ENCODE measurements at places on chromosomes 3 and 15. TPM values are rescaled to one million over a fixed set of nuclear protein-coding genes. Genes with fewer than 3 reads are reported as not detected.

Gene PCSK6
- 0.88 TPM for polyA plus RNA-seq

DNA sequence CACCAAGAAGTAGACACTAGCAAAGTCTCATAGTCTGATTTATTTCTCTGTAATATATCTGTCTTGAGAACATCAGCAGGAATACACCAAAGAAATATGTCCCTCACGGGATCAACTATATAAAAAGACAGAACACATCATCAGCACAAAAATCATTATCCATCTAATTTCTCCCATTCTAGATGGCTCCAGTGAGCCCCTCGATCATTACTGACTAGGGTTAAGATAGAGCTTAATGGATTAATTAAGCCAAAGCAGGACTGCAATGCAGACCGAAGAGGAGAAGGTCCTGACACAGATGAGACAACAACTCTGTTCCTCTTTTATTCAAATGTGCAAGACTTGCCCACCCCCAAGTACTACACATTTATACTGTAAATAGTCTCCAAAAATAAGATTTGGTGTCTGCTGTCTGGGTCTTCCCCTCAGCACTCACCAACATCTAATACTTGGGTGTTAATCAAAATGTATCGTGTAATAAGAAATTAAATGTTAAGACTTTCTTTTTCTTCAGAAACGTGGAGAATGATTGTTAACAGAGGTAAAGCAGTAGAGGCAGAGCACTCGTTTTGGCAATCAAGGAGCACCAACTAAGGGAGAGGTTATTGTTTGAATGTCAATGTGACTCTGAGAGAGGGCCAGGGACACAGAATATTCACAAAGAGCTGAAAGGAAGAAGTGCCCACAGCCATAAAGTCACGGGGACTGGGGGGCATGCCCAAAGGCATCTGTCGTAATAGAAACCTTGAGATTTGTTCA is 133.6 kb downstream of the TIGIT start:
- H3K27me3 ChIP-seq: no peaks in the 10 kb centered on the region
- no peak overlapping the region for H3K4me3 ChIP-seq
- H3K36me3 ChIP-seq: no peaks in the 10 kb centered on the region
- DNase-seq: no peak
- H3K4me1 ChIP-seq: peaks cover 4% of the 10 kb centered on the region

DNA sequence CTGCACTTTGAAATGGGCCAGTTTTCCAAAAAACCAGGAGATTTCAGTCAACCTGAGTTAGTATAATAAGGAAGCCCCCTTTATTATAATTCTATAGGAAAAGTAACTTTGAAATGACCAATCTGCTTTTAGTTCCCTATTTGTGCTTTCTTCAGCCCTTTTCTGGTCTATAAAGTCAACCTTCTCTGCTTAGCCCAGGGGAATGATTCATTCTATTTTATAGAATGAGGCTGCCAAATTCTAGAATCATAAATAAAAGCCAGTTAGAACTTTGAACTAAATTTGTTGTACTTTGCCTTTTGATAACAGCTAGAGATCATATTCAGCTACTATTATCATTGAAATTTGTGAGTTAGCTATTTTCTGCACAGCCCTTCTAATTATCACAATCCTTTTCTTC is 24.7 kb downstream of the CIP2A start:
- H3K4me3 ChIP-seq: no peak overlapping the region
- H3K27ac ChIP-seq: no peak overlapping the region
- H3K36me3 ChIP-seq: no peaks in the 10 kb centered on the region
- DNase-seq: no peak
- H3K27me3 ChIP-seq: no peaks in the 10 kb centered on the region
- H3K4me1 ChIP-seq: no peaks in the 10 kb centered on the region

DNA sequence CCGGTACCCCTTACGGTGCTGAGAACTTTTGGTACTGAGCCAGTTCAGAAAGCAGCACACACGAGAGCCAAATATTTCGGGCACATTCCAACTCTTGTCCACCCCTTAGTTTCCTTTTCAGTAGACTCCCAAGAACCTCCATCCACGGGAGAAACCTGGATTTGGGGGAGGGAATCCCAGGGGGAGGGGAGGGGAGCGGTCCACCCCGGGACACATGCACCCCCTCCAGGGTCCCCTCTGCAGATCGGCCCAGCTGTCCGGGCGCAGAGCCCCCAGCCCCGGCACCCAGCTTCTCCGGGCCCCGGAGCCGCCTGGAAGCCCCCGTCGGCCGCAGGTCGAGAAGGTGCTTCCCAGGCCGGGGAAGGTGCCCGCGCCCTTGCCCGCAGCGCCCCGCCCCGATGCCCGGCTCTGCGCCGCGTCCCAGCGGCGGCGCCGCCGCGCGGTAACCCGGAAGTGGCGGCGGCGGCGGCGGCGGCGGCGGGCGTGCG is 455 bp upstream of the ABHD17C start:
- H3K27me3 ChIP-seq: no peaks in the 10 kb centered on the region
- no peak overlapping the region for H3K27ac ChIP-seq
- peak; percentile 27 for DNase-seq
- peak overlapping the region; percentile 85 for H3K4me3 ChIP-seq
- H3K36me3 ChIP-seq: no peaks in the 10 kb centered on the region

GRCh38 chr15:58497046-58497785 is 65.4 kb downstream of the LIPC start:
- no peak overlapping the region for H3K4me3 ChIP-seq
- no peaks in the 10 kb centered on the region for H3K36me3 ChIP-seq
- DNase-seq: no peak
- H3K27me3 ChIP-seq: no peaks in the 10 kb centered on the region
- H3K27ac ChIP-seq: no peak overlapping the region
